ENCODE measurements at places on chromosomes 12 and 14. TPM values are rescaled to one million over a fixed set of nuclear protein-coding genes. Genes with fewer than 3 reads are reported as not detected.

The MAGOHB gene
- 38.1 TPM for total RNA-seq

The LRFN5 gene
- total RNA-seq = 0.37 TPM

The ZNF26 gene
- 6.7 TPM for total RNA-seq

The ANO4 gene
- 0.19 TPM for total RNA-seq

The TMPRSS12 gene
- not detected for total RNA-seq

The CKB gene
- total RNA-seq = 1,501 TPM

The LRRIQ1 gene
- not detected for total RNA-seq

The SLCO1A2 gene
- not detected for total RNA-seq

The ENDOU gene
- total RNA-seq = not detected

The FZD10 gene
- total RNA-seq = 0.27 TPM

The ADAM21 gene
- total RNA-seq = not detected

The RTN1 gene
- total RNA-seq = 4.7 TPM

The IGF1 gene
- total RNA-seq = 1.6 TPM

The LBHD2 gene
- total RNA-seq = not detected

The CLEC7A gene
- total RNA-seq = 1.1 TPM

The PRKCH gene
- total RNA-seq = 11.5 TPM

DNA sequence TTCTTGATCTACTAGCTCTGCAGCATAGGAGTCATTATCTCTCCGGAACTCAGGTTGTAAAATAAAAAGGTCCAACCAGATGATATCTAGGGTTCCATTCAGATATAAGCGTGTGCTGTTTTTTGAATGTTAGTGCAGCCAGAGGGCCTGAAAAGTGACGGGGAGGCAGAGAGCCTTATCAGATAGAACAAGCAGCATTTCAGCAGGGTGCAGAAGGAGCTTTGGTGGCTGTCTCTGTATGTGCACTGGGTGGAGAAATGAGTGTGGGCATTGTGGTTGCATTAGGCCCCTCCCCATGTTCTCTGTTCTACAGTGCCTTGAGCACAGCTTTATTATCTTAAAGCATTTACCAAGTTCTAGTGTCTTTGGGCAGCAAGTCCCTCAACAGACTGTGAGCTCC is 275.1 kb downstream of the NRXN3 start:
- no peak for DNase-seq

DNA sequence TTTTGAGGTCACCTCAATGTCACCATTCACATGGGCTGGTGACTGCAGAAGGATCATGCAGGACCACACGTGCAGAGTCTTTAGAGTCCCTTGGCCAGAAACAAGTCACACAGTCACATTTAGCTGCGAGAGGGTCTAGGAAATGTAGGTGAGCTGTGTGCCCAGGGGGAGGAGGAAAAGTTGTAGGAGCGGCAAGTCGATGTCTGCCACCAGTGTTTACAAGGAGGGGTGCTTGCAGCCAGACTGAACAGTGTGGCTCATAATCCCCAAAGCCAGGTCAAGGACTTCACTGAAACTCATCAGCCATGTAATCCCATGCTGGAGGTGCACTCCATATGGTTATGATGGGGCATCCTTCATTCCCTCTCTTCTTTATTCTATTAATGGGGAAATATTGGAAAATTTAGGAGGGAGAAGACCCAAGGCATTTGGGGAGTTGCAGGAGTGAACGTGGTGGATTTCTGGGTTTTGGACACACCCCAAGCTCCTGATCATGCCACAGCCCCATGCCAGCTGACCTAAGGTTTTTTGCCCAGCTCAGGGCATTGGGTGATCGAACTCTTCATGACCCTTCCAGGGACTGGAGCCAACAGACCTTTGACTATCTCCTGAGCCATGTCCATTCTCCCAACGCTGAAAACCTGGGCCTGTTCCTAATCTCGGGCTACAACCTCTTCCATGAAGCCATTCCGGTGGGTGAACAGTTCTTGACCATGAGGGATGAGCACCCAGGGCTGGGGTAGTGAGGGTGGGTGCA is 7.2 kb downstream of the DAO start:
- DNase-seq = no peak

- no peak for DNase-seq
These were observed 364.1 kb upstream of the SFSWAP start for GRCh38 chr12:131346555-131347344.

- no peak for DNase-seq
These were observed 69.9 kb downstream of the RAD51B start for GRCh38 chr14:67889455-67889854.

DNA sequence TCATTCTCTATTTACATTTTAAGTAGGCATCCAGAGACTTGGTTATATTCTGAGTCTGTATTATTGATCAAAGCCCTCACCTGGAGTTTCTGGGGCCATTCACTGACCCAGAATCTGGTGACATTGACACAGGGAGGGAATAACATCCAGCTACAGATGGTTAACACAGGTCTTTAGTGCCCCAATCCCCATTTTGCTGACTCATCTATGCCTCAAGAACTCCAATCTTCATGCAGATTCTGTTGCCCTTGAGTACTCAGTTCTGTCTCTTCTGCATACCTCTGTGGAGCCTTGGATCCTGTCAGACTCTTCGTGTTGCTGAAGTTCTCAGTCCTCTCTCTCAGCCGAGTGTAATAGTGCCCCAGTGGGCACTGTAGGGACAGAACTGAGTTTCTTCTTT is 208.9 kb downstream of the RGS6 start:
- no peak for DNase-seq

DNA sequence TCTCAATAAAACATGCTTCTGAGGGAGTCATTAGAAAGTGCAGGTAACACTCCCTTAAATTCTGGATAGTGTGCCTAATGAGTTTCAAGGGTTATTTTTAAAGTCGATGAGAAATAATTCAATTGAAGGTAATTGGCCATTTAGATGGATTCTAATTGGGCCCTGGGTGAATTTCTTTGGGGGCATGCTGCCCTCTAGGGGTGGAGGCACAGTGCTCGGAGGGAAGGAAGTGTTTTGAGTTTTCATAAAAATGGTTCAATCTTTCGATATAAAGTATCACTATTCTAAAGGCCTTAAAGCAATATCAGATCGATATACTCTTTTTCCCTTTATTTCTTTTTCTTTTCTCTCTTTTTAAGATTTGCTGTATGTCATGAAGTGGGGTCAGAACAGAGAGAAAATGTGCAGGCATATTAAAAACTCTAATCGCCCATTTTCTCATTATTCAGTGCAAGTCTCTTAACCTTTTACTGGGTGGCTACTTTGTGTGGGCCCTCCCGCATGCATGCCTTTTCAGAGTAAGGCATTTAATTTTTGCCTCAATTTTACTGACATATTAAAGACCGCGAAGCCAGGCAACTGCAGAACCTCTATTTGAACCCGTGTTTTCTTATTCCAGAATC is 25.5 kb downstream of the NKX2-8 start:
- DNase-seq = no peak

GRCh38 chr12:105099356-105099755 is 8.2 kb upstream of the WASHC4 start:
- no peak for DNase-seq

DNA sequence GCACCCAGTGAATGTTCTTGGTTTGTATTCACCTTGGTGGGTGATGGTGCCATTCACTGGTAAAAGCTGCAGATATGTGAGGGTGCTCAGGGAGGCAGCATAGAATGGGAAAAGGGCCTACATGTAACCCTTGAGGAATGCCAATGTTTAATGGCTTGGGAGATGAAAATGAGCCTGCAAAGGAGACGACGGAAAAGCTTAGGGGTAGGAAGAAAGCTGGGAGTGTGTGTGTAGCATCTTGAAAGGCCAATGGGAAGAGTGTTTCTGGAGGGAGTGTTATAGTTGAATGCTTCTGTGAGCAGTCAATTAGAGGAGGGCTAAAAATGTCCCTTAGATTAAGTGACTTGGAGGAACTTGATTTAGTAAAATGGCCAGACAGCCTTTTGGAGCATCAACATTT is 24.9 kb downstream of the PPM1A start:
- DNase-seq = no peak

- DNase-seq = peak; percentile 66
These were observed 4.7 kb downstream of the FAM161B start for GRCh38 chr14:73945159-73945670.

GRCh38 chr14:104932676-104933631 is 8.3 kb downstream of the PLD4 start:
- peak; percentile 75 for DNase-seq

DNA sequence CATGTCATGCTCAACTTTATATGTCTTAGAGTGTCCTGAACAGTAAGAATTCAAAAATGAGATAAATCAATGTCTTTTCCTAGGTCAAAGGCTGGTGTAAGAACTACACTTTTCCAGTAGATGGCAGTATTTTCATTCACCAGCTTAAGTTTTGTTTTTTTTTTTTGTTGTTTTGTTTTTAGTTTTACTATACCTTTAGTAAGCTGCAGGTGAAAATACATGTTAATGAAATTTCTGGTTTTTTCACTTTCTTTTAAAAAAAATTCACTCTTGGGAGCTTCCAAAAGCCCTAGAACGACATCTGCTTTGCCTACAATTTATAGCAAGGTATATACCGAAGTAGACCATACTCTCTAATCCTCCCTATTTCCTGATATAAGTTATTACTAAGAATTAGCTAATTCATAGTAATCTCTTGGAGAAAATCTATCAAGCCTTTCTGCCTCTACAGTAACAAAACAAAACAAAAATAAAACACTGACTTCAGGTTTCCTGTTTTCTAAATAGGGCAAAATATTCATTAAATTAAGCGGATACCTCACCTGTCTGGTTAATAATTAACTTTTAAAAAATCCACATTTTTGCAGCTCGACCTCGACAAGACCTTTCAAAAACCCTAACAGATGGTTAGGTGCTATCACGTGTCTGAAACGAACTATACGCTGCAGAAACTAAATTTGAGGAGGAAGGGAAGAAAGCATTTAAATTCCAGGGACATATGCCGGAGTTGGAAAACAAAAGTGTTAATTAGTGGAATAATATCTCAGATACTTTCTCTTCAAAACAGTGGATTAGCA is 2.7 kb upstream of the SAMD4A start:
- DNase-seq = no peak

- no peak for DNase-seq
These were observed 9.7 kb upstream of the KRT81 start for GRCh38 chr12:52300796-52301691.

- DNase-seq = no peak
These were observed 16.4 kb downstream of the DAD1 start for GRCh38 chr14:22572562-22573058.

- DNase-seq = no peak
These were observed 82.1 kb upstream of the HSPB8 start for GRCh38 chr12:119096429-119097202.

GRCh38 chr14:50045039-50045711 is 71.2 kb downstream of the VCPKMT start:
- peak; percentile 93 for DNase-seq

- DNase-seq = no peak
These were observed 215.0 kb downstream of the BMP4 start for GRCh38 chr14:53741479-53742232.

DNA sequence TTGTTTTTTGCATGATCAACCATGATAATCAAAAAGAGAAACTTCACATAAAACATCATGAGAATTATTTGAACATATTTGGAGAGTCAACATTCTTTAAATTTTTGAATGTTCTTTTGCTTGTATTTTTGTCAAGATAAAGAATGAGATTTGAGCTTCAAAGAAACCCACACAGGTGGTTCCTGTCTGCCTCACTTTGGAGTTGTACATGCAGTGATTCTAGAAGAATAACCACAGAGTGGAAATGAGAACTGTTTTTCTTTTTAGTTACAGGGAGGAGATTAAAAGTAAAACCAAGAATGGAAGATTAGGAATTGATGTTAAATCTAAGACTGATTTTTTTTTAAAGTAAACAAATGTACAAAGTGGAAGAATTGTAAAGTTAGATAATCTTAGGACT is 2.3 kb upstream of the ZNF705A start:
- DNase-seq = no peak

GRCh38 chr12:53122961-53123468 is 19.7 kb downstream of the SOAT2 start:
- DNase-seq = no peak

- no peak for DNase-seq
These were observed 4.4 kb upstream of the GALNT6 start for GRCh38 chr12:51395283-51396230.

DNA sequence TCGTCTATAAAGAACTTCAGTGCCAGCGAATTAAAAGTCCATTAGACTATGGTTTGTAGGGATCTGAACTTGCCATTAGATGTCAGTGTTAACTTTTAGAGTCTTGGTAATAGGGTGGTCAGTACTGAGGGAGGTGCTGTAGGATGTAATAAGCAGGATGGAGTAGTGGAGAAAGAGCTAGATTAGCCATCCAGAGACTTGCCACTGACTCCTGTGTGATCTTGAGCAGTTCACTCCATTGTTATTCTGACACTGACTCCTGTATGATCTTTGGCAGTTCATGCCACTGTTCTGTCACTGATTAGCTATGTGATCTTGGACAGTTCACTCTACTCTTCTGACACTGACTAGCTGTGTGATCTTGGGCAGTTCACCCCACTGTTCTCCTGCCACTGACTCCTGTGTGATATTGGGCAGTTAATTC is 133.6 kb downstream of the TTLL5 start:
- no peak for DNase-seq

- no peak for DNase-seq
These were observed 7.6 kb upstream of the AEBP2 start for GRCh38 chr12:19431407-19432308.

DNA sequence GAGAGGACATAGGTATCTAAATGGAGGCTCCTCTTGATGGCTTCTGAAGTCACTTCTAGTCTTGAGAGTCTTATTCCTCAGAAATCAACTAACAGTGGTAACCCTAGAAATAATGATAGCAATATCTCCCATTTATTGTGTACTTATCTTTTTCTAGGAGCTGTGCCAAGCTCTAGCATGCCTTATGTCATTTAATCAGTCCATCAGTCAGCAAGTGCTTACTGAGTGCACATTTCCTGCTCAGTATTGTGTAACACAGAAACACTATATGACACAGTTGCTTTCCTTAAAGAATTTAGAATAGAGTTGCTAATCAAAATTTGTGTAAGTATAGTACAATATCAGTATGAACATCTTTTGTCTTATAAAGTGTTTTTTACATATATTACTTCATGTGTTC is 36.6 kb downstream of the KRT76 start:
- DNase-seq = no peak

DNA sequence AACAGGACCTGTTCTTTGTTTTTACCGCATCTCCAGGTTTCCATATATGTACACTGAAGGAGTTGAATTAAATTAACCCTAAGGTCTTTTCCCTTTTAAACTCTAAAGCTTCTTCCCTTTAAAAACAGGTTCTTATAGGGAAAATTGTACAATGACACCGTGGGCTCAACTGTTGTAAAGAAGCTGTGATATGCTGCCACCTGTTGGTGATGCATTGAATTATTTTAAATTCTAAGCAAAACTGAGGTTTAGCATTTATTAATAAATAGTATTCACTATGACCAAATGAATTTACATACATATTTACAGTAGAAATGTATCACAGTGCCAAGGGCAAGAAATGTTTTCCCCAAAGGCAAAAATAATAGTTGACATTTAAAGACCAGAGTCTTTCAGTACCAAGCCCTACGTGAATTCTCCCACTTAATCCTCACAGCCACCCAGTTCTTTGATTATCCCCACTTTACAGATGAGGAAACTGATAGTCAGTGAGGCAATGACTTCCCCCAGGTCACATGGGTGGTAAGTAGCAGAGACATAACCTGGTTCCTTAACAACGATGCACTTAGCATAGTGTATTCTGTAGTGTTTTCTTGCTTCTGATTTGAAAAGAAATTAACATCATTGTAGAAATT is 35.7 kb upstream of the TMEM263 start:
- no peak for DNase-seq
